ENCODE measurements at places on chromosomes 5 and 9. TPM values are rescaled to one million over a fixed set of nuclear protein-coding genes. Genes with fewer than 3 reads are reported as not detected.

UHRF2 gene
- 25.2 TPM for total RNA-seq

AQP7 gene
- 0.27 TPM for total RNA-seq

TSPAN17 gene
- total RNA-seq: 52.3 TPM

AGXT2 gene
- not detected for total RNA-seq

IL13 gene
- total RNA-seq: not detected

DIPK1B gene
- 8.7 TPM for total RNA-seq

PCDHB13 gene
- total RNA-seq: 0.05 TPM

FSTL4 gene
- total RNA-seq: 3.8 TPM

KIF4B gene
- not detected for total RNA-seq

ARSI gene
- total RNA-seq: 26.6 TPM

SEMA6A gene
- 0.10 TPM for total RNA-seq
